ENCODE measurements at places on chromosomes 2 and 18.

- DNase-seq: no peak
Measured at GRCh38 chr2:80530442-80531064, 226.0 kb upstream of the LRRTM1 start.

GRCh38 chr18:35096677-35097011 lies 55.4 kb downstream of the MAPRE2 start:
- DNase-seq: no peak

DNA sequence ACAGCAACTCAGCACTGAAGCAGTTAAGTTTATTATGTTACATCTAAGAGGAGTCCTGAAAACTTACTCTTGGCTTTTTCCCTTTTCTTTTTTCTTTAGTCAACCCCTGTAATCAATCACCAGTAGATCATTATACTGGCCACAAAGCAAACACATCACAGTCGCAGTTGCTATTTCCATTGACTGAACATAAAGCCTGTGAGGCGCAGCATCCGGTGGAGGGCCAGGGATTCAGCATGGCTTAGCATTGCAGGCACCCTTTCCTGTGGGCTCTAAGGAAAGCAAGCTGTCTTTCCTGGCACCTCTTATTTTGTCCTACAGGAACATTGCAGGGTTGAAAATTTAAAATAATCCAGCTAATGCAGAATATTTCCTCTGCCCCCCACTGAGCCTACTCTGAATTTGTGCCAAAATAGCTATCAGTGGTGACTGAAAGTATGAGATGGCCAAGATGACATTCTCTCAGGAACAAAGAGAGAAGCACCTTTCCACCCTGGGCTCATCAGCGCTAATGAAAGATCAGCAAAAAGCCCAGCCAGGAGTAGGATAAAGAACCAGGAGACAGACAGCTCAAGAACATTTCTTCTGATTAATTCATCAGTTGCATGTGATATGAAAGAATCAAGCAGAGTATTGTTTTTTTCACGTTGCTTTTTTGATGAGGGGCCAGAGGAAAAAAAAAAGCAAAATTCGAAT lies 85.3 kb upstream of the SULT1C3 start:
- no peak for DNase-seq

DNA sequence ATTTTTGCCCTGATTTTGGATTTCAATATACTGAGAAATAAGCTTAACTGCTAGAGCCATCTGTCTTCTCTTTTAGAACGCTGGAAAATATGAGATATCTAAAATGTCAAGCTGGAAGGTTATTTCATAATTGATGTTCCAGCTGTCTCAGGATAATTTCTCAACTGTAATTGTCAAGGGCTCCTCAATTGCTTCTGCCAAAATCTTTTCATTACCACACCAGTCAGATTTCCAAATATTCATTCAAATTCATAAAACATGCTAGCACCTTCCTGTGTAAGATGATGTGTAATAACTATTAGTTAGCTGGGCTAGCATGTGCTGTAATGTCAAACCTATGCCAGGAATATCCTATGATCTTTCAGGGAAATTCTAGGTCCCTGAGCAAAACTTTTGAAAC lies 88.1 kb downstream of the TNFRSF11A start:
- no peak for DNase-seq

DNA sequence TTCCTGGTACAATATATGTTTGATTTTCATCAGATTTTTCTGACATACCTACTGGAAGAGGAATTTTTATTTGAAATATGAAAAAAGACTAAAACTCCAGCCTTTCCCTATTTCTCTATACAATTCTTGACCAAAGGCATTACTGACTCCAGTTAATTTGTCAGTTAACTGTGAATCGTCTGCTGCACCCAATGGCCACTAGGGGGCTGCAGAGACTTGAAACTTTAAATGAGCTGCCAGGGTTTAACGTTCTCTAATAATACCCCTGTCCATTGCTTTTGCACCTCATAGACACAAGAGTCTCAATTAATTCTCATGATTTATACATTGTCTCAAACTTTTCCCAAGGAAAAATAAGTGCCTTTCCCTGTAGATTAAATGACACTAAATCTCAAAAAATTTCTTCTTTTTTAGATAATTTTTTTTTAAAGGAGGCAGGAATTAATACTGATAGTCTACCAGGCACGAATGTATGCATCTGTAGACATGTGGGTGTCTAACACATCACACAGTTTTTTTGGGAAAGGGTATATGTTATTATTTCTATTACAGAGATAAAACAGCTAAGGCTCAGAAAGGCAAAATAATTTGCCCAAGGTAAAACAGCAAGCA lies 1.8 kb upstream of the ALK start:
- peak; percentile 8 for DNase-seq
